ENCODE measurements at places on chromosomes 4 and X.

GRCh38 chrX:41327341-41327740, 6.6 kb upstream of the DDX3X start:
- DNase-seq, result no peak

DNA sequence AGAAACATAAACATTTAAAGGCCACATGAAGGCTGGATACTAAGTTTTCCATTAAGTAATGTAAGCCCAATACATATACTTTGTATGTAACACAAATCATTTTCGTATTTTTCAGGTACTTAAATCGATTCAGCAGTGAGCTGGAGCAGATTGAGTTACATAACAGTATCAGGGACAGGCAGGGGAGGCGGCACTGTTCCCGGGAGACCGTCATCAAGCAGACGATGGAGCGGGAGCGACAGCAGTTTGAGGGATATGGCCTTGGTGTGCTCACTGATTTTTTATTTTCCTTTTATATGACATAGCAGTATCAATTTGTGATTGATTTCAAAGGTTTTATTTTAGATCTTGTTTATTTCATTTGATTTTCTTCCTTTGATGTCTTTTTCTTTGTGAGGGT, 20.7 kb downstream of the TMA16 start:
- DNase-seq, result no peak

GRCh38 chr4:142687547-142688275, 158.4 kb downstream of the INPP4B start:
- DNase-seq, result no peak

- DNase-seq, result no peak
These were observed 360.5 kb downstream of the MID1IP1 start for GRCh38 chrX:39161611-39162255.

GRCh38 chrX:45449982-45450381, 249.3 kb upstream of the DIPK2B start:
- DNase-seq, result no peak

- DNase-seq, result no peak
These were observed 127.1 kb downstream of the CFAP299 start for GRCh38 chr4:80462621-80463091.

Data from Panc1 (cell line).